Upper lobe of left lung (tissue), 6 donors: ENCODE measurements at places on chromosomes 2 and 18. TPM values are rescaled to one million over a fixed set of nuclear protein-coding genes. Genes with fewer than 3 reads are reported as not detected.

Gene RMC1
- total RNA-seq, result 30.9 TPM

Gene COL6A3
- 58.1 TPM for total RNA-seq

Gene COLEC12
- total RNA-seq, result 50.5 TPM

Gene ELOA2
- not detected for total RNA-seq

Gene NRP2
- 74.8 TPM for total RNA-seq

Gene ABCB11
- total RNA-seq, result 3.6 TPM

Gene CD8B
- 9.4 TPM for total RNA-seq

Gene IL1A
- 4.7 TPM for total RNA-seq

Gene IL1F10
- not detected for total RNA-seq

GRCh38 chr2:176159663-176160250 is 2.6 kb downstream of the HOXD3 start:
- H3K4me1 ChIP-seq, result peaks cover 22% of the 10 kb centered on the region
- no peak overlapping the region for H3K27ac ChIP-seq
- no peak overlapping the region for H3K4me3 ChIP-seq
- DNase-seq, result peak; percentile 71
- H3K36me3 ChIP-seq, result no peaks in the 10 kb centered on the region
- peaks cover 92% of the 10 kb centered on the region for H3K27me3 ChIP-seq

DNA sequence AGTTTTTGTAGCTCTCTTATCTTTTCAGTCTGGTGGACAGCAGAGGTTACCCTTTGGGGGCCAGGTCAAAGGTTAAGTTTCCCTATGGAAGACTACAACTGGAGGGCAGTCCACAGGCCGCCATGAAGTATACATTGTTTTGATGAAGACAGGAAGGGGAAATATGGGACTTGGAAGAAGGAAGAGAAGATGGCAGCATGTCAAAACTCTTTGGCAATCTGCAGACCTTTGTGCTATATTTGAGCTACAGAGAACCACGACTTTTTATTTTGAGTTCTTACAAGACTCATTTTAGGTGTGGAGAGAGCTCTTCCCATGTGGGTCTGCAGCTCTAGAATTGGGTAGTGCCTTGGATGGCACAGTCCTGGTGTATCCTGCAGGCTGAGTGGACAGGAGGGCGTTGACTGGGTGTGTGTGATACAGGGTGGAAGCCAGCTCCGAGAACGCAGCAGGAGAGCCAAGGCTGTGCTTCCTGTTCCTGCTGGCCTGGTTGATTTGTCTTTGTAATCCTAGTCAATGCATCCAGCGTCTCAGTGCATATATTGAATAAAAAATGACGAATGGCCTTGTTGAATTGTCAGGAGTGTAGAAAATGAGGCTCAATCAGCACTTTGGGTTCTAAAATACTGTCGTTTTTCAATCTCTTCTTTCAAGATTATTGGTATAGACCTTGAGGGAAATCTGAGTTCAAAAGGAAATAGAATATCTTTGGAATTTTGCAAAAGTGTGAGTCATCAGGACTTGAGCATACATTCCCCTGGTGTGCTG is 11.5 kb downstream of the ITGA6 start:
- H3K4me1 ChIP-seq, result peaks cover 39% of the 10 kb centered on the region
- H3K4me3 ChIP-seq, result no peak overlapping the region
- H3K36me3 ChIP-seq, result no peaks in the 10 kb centered on the region
- H3K27me3 ChIP-seq, result no peaks in the 10 kb centered on the region

GRCh38 chr2:74822771-74823566 is 11.0 kb upstream of the HK2 start:
- H3K4me3 ChIP-seq, result no peak overlapping the region
- H3K27me3 ChIP-seq, result no peaks in the 10 kb centered on the region
- H3K36me3 ChIP-seq, result no peaks in the 10 kb centered on the region
- H3K27ac ChIP-seq, result no peak overlapping the region
- no peak for DNase-seq

DNA sequence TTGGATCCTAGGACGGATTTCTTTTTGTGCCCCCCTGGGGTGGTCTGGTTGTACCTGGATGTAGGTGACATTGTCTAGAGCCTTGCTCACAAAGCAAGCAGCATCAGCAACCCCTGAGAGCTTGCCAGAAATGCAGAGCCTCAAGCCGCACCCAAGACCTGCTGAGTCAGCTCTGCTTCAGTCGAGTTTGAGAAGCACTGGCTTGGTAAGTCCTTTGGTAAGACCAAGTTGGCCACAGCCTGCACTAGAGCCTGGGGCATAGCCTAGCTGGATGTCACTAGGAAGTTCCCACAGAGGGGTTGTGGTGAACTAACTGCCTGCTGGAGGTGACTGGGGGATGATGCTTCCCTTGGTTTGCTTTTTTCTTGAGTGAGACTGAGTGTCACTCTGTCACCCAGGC is 6.2 kb downstream of the ABCG5 start:
- peaks cover 8% of the 10 kb centered on the region for H3K27me3 ChIP-seq
- no peaks in the 10 kb centered on the region for H3K4me1 ChIP-seq
- H3K4me3 ChIP-seq, result no peak overlapping the region
- H3K27ac ChIP-seq, result no peak overlapping the region
- no peaks in the 10 kb centered on the region for H3K36me3 ChIP-seq

DNA sequence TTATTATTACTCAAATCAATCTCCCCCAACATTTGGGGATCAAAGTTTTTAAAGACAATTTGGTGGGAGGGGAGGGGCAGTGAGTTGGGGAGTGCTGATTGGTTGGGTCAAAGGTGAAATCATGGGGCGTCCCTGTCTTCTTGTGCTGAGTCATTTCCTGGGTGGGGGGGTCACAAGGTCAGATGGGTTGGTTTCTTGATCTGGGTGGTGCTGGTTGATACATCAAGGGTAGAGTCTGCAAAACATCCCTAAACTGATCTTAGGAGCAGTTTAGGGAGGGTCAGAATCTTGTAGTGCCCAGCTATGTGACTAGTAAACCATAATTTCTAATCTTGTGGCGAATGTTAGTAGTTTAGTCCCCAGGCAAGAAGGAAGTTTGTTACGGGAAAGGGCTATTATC is 67.4 kb downstream of the MOGAT1 start:
- no peak overlapping the region for H3K27ac ChIP-seq
- no peaks in the 10 kb centered on the region for H3K36me3 ChIP-seq
- H3K4me1 ChIP-seq, result no peaks in the 10 kb centered on the region
- H3K27me3 ChIP-seq, result no peaks in the 10 kb centered on the region
- H3K4me3 ChIP-seq, result no peak overlapping the region

GRCh38 chr2:126634273-126634861 is 21.6 kb upstream of the GYPC start:
- DNase-seq, result no peak
- no peak overlapping the region for H3K27ac ChIP-seq
- H3K36me3 ChIP-seq, result no peaks in the 10 kb centered on the region

DNA sequence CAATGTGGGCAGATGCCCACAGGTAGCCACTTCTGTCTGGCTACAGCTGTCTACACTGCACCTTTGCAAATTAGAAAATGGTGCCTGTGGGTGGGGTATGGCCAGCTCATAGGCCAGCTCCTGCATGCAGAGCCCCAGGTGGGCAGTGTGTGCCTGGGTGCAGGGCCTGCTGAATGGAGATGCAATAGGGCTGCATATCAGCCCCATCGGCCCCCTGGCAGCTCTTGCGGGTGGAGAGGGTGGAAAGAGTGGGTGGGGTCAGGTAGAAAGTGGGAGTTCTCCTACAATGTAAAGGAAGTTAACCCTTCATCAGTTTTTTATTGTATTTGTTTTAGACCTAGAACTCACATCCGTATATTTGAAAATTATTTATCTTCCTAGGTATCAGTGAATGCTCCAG is 37.1 kb downstream of the FBLN7 start:
- no peak overlapping the region for H3K27ac ChIP-seq
- no peaks in the 10 kb centered on the region for H3K36me3 ChIP-seq
- H3K27me3 ChIP-seq, result no peaks in the 10 kb centered on the region
- H3K4me3 ChIP-seq, result no peak overlapping the region
- DNase-seq, result no peak

DNA sequence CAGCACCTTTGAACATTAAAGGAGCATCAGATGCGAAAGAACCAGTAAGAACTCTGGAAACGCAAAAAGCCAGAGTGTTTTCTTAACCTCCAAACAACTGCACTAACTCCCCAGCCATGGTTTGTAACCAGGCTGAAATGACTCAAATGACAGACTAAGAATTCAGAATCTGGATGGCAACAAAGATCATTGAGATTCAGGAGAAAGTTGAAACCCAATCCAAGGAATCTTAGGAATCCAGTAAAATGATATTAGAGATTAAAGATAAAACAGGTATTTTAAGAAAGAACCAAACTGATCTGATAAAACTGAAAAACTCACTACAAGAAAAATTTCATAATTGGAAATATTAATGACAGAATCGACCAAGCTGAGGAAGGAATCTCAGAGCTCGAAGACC is 116.7 kb downstream of the PTRHD1 start:
- H3K27ac ChIP-seq, result no peak overlapping the region
- H3K4me1 ChIP-seq, result no peaks in the 10 kb centered on the region
- H3K4me3 ChIP-seq, result no peak overlapping the region
- no peaks in the 10 kb centered on the region for H3K27me3 ChIP-seq
- no peak for DNase-seq
- peaks cover 5% of the 10 kb centered on the region for H3K36me3 ChIP-seq

DNA sequence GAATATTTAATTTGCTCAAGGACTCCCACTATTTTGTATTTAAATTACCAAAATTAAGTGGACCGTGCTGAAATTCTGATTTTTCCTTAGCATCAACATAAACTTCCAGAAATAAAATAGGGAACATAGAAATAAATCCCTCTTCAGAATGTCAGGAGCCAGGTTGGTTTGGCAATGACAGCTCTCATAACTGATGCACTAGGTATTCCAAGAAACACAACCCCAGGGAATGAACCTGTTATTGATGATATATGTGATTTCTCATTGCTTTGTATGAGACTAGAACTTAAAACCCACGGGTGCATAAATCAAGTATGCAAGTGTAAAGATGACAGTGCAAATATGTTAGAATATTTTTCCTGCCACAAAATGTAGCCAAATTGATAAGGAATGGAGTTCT is 12.8 kb downstream of the SLC5A7 start:
- no peak overlapping the region for H3K27ac ChIP-seq
- H3K4me1 ChIP-seq, result no peaks in the 10 kb centered on the region
- DNase-seq, result no peak
- no peaks in the 10 kb centered on the region for H3K36me3 ChIP-seq
- H3K27me3 ChIP-seq, result no peaks in the 10 kb centered on the region

DNA sequence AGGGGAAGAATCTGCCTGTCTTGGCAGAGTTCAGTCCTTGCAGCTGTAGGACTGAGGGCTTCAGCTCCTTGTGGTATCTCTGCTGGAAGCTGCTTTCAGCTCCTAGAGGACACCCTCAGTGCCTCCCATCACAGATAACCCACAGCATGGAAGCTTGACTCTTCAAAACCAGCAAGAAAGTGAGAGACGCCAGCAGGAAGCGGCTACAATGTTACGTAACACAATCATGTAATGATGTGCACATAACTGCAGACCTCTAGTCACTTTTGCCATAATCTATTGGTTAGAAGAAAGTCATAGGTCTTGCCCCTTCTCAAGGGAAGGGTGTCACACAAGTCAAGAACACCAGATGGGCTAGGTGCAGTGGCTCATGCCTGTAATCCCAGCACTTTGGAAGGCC is 69.1 kb upstream of the AFF3 start:
- H3K4me3 ChIP-seq, result no peak overlapping the region
- DNase-seq, result no peak
- H3K27me3 ChIP-seq, result no peaks in the 10 kb centered on the region
- H3K4me1 ChIP-seq, result peaks cover 28% of the 10 kb centered on the region
- H3K27ac ChIP-seq, result no peak overlapping the region
- no peaks in the 10 kb centered on the region for H3K36me3 ChIP-seq

DNA sequence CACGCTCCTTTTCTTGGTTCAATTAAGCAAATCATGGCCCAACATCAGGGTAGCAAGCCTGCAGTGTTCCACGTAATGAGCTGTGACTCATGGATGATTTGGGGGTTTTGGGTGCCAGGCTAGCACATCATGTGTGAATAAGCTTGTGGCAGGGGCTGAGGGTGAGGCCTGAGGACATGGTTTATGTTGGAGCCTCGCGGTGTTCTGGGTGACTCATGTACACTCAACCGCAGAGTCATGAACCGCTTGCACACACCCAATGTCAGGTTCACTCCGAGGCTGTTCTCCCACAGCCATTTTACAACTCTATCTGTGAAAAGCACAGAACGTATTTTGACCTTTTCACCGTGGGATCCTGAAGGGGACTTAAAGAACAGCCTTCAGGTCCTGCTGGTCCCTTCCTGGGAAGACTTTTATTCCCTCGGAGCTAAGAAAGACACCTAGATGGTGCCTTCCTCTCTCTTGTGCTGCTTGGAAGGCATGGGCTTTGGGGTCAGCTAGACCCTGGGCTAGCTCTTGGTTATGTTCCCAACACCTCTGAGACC is 139.9 kb upstream of the ZEB2 start:
- no peak overlapping the region for H3K4me3 ChIP-seq
- H3K4me1 ChIP-seq, result no peaks in the 10 kb centered on the region
- H3K36me3 ChIP-seq, result no peaks in the 10 kb centered on the region
- DNase-seq, result no peak
- H3K27ac ChIP-seq, result peak overlapping the region; percentile 68

- no peak overlapping the region for H3K27ac ChIP-seq
- no peak overlapping the region for H3K4me3 ChIP-seq
- DNase-seq, result no peak
- H3K27me3 ChIP-seq, result no peaks in the 10 kb centered on the region
Measured at GRCh38 chr2:29700560-29700959, 220.8 kb downstream of the ALK start.

DNA sequence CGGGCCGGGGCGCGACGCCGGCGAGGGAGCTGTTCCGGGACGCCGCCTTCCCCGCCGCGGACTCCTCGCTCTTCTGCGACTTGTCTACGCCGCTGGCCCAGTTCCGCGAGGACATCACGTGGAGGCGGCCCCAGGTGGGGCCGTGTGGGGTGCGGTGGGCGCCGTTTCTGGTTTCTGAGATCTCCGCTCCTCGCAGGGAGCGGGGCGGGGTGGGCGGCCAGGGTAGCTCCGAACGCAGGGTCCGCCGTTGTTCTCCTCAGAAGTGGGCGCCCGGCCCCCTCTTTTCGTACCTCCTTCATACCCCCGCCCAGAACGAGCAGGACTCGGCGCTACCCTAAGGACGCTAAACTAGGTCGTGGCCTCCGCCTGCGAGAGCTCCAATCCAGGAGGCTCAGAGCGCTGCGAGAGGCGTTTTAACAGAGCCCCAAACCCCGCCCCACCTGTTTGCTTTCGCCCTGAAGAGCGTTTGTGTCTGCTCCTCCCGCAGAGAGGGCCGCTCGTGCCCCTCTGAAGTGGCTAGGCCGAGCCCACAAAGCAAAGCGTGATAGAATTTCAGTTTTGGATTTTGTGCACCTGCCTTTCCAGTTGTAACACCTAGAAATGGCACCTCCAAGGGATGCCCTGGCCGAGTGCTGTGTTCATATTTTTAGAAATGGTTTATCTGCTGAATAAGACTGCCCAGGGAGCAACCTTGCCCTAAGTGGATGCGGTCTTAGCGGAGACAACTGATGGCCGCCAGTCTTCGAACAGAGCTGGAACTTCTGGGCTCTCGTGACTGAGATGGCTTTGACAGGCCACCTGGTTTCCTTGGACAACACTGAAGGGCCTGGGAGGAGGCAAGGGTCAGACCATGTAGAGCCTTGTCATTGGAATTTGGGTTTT is 626 bp downstream of the CAPN10 start:
- DNase-seq, result no peak
- peak overlapping the region; percentile 79 for H3K4me3 ChIP-seq
- peaks cover 31% of the 10 kb centered on the region for H3K36me3 ChIP-seq
- peak overlapping the region; percentile 80 for H3K27ac ChIP-seq
- peaks cover 35% of the 10 kb centered on the region for H3K4me1 ChIP-seq
- H3K27me3 ChIP-seq, result no peaks in the 10 kb centered on the region
